ENCODE measurements at places on chromosomes 2 and 18.
A peak's percentile ranks its signal among the peaks of the same experiment; 100 is the strongest.

GRCh38 chr2:238573916-238574315 is 147.2 kb downstream of the ASB1 start:
- DNase-seq: no peak

GRCh38 chr18:77095391-77096371 is 36.9 kb downstream of the MBP start:
- DNase-seq: no peak

DNA sequence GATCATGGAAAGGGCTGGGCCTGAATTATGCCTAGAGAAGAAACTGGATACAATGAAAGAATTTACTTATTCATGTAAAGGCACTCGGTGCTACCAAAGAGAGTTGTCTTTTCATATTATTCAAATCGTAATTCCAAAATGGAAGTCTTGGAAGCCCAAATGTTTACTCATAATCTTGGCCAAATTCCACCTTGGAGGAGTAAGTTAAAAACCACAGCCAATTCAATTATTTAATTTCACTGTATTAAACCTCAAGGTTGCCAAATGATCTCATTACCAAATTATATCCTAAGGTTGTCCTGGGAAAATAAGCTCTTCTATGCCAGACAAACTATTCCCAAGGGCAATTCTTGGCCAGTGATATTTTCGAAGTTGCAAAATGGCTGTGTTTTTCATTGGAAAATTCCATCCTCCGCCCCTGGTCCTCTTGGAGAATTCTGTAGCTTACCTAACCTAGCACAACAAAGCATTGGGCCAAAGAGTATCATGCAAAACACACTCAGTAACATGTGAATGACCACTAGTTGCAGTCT is 11.1 kb upstream of the VPS4B start:
- DNase-seq: peak; percentile 27

- DNase-seq: no peak
Measured at GRCh38 chr18:23714576-23714975, 25.3 kb downstream of the LAMA3 start.

DNA sequence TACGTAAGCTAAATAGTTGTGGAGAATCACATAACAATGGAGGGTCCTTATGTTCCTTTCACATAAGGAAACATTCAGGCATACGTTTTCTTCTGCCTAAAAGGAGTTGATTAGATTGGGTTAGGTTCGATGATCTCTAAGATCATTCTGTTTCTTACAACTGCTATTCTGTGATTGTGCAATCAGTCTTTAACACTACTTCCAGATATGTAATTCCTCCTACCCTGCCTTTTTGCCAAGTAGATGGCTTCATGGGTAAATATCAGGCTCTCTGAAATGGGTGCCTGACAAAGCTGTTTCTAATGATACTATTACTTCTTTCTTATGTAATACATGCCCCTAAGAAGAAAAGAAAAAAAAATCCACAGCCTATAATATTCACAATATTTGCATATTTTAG is 321.5 kb downstream of the XIRP2 start:
- DNase-seq: no peak

GRCh38 chr2:8138923-8139667 is 542.8 kb upstream of the ID2 start:
- no peak for DNase-seq

- DNase-seq: peak; percentile 21
Measured at GRCh38 chr2:164644036-164644700, 22.9 kb upstream of the GRB14 start.

- DNase-seq: no peak
Measured at GRCh38 chr2:17035010-17035409, 369.4 kb upstream of the CYRIA start.

GRCh38 chr2:69902213-69902922 is 8.6 kb downstream of the SNRNP27 start:
- no peak for DNase-seq

DNA sequence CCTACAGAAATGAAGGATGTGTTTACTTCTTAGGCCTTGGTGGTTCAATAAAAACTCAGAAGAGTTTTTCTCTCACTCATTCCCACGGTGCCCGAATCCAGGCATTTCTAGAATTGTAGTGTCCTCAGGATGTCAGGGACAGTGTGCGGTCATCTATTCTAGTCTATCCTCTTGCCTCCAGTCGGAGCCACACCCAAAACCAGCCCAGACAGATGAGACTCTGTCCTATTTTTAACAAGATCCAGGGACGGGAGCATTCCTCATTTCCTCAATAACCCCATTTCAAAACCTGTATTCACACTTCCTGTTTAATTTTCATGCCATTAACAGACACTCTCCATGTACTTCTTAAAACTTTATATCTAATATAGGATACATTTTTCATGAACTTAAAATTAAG is 11.6 kb upstream of the RBMS1 start:
- DNase-seq: no peak

DNA sequence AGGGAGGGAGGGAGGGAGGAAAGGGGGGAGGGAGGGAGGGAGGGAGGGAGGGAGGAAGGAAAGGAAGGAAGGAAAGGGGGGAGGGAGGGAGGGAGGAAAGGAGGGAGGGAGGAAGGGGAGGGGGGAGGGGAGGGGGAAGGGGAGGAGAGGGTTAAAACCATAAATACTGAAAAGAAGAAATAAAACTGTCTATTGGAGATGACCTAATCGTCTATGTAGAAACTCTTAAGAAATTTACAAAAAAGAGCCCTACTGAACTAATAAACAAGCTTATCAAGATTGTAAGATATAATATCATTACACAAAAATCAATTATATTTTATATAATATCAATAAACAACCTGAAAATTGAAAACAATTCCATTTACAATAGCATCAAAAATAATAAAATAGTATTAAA is 32.3 kb upstream of the CTDP1 start:
- DNase-seq: no peak

DNA sequence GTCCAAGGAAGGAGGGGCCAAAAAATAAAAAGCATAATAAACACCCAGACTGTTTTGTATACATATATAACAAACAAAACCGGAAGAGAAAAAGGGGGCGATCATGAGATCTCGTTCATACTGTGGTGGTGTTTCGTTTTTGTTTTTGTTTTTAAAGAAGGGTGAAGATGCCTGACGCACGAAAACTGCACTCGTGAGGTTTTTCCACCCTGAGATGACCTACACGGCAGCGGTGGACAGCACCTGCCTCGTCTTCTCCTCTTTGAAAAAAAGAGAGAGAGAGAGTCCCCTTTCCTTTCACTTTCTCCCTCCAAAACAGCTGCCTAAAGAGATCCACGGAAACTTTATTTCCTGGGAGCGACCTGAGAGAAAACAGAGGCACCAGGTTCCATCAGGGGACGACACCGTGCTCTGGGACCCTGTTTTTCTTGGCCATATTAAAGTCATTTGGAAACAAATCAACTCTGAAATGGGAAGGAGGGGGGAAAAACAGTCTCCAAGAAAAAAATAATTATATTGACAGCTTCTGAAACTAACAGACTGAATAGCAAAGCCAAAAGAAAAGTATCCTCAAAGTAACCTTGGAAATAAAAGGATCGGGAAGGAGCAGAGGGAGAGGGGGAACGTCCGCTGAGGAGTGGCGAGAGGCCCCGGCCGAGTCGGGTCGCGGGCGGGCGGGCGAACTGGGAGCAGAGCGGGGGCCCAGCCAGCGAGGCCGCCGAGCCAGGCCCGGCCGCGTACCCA is 3.5 kb downstream of the POU3F3 start:
- no peak for DNase-seq

DNA sequence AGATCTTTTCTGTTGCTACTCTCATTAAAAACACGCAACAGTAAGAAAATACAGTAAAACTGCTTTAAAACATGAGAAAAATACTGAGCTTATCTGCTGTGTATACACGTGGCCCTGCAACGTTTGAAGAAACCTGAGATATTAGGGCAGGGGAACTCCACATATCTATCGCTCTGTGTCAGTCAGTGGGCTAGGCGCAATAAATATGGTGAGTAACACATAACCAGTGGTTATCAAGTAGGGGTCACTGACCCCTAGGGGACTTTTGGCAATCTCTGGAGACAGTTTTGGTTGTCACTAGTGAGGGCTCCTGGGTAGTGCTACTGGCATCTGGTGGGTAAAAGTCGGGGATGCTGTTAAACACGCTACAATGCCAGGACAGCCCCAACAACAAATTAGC is 14.9 kb downstream of the STAT1 start:
- no peak for DNase-seq

DNA sequence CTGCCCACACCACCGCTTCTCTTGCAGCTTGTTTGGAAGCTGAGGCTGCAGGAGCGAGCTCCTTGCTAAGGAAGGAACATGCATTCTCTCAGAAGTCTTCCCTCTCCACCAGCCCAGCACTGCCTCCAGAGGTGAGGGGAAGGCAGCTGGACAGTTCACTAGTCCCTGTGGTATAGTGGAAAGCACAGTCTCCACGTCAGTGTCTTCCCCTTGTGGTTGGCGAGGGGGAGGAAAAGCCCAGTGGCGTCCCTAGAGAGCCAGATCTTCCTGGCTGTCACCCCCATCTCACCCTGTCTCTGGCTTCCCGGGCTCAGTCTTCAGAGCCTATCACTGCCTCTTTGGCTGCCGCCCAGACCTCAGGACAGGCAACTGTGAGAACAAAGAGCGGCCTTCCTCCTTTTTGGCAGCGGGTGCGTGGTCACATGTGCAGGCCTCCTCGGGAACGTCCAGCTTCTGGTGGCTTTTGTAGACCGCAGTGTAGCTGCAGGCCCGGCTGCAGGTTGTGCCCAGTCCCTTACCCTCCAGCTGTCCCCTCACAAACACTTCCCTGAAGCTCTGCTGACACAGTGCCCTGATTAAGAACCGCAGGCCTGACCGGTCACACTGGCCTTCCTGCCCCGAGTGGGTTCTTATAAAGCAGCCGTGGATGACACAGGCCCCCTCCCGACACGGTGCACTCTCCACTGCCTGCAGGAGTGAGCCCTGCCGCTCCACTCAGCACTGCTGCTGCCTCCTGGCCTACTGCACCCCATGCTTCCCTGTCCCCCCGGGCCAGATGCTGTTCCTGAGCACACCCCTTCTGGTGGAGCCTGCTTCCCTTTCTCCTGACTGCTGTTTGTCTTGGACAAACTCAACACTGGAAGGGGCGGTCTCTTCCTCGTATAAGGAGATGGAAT is 90.9 kb downstream of the RNF144A start:
- peak; percentile 86 for DNase-seq

GRCh38 chr2:58609326-58609725 is 368.2 kb upstream of the FANCL start:
- DNase-seq: no peak

- no peak for DNase-seq
Measured at GRCh38 chr18:68757126-68757525, 40.8 kb upstream of the CCDC102B start.

DNA sequence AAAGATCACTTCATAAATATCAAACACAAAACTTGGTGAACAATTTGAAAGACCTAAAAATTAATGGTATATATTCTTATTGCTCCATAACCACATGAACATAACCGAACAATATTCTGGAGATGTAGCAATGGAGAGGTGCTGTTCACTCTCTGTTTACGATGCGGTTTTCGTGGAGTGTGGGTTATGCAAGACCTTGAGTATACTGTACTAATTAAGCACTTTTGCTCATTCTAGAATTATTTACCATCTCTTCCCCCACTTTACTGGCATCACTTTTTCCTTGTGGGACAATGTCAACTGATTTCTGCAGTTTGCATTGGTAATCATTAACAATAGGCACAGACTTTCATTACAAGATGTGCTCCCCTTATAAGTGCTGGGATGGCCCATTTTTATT is 97.6 kb downstream of the RAPH1 start:
- DNase-seq: no peak

GRCh38 chr2:70557171-70557838 is 3.7 kb upstream of the TGFA start:
- DNase-seq: no peak

- DNase-seq: no peak
Measured at GRCh38 chr2:239229545-239230279, 171.1 kb downstream of the HDAC4 start.
